ENCODE measurements at places on chromosomes 12 and 14.

DNA sequence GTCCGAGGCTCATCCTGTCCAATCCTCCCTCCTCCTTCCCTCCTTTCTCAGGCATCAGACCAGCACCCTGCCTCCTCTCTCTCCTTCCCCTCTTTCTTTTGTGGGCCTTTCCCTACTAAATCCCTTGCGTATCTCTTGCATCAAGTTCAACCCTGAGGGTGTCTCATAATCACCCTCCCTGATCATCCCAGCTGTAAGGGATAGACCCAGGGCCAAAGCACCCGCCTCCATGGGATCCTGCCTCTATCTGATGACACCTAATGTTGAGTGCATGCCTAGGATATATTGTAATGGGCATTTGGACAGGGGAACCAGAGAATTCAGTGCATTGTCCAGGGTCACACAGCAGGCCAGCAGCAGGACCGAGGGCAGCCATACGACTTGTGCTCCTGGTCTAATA is 84.9 kb downstream of the PHETA1 start:
- DNase-seq, result no peak

- DNase-seq, result no peak
These were observed 295.2 kb upstream of the SRRM4 start for GRCh38 chr12:118685983-118686607.

DNA sequence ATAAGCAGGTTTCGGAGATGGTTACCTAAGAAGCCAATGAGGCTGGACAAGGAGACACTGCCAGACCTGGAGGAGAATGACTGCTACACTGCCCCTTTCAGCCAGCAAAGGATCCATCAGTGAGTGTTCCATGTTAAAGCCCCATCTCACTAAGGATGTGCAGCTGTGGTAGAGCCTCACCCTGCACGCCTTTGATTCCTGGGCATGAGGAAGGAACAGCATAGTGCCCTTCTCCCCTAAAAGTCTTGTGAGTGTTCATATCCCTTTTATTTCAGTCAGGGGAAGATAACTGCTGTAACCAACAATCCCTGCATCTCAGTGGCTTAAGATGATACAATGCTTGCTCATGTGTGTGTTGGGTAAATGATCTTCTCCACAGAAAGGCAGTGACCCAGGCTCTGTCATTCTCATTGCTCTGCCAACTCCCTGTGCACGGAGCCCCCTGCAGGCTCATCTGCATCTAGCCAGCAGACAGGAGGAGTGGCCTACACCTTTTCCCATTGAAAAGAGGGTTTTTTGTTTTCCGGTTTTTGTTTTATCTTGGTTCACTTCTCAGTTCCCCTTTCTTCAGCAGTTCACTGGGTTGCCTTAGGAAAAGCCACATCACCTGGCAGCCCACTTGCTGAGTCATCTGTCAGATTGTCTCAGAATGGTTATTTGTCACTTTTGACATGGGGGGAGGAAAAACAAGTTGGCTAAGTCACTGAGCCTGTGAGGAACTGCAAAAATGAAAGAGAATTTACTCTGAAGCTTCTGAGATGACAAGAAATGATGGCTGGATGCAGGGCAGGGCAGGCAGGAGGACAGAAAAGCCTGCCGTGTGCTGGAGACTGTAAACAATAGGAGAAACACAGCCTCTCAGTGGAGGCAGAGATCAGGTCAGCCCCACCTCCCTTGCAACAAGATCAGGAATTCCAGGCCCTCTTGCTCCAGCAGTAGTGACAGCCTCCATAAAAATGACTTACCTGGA is 193.3 kb downstream of the ANO4 start:
- no peak for DNase-seq

- DNase-seq, result peak; percentile 10
These were observed 1.1 kb downstream of the CCDC91 start for GRCh38 chr12:28191051-28192048.

DNA sequence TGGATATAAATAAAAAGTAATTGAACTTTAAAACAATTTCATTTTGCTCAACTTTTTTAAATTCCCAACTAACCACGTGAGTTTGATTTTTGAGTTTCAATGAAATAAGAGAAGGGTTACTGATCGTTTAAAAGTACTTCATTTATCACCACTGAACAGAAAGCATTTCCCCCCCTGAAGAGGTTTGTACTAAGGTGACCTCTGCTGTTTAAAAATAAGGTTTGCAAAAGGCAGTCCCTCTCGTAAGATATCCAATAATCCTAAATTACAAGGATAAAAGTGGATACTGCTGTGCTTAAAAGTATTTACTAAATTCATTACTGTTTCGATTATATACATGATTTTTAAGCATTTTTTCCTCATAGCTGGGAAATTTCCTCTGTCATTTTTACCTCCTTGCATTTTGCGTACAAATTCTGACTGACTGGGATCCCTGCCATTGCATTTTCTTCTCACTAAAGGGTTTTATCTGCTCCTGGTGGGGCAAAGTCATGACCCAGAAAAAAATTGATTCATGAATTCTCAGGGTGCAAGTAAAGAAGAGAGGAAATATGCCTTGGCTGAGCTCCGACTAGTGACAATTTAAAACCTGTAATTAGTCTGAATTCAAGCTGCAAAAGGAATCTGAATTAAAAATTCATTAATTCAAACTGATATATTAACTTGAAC is 463.8 kb downstream of the PRKD1 start:
- no peak for DNase-seq

- DNase-seq, result no peak
These were observed 55.3 kb downstream of the PLEKHG3 start for GRCh38 chr14:64759555-64759938.

All from activated T-helper 1 cell treated with Interleukin-2 at 50 U/mL for 16 hours (primary cell).